HuH-7 (cell line): ENCODE measurements at places on chromosomes 11 and 22.

GRCh38 chr11:119493712-119494111 lies 70.7 kb upstream of the THY1 start:
- peak; percentile 34 for DNase-seq

DNA sequence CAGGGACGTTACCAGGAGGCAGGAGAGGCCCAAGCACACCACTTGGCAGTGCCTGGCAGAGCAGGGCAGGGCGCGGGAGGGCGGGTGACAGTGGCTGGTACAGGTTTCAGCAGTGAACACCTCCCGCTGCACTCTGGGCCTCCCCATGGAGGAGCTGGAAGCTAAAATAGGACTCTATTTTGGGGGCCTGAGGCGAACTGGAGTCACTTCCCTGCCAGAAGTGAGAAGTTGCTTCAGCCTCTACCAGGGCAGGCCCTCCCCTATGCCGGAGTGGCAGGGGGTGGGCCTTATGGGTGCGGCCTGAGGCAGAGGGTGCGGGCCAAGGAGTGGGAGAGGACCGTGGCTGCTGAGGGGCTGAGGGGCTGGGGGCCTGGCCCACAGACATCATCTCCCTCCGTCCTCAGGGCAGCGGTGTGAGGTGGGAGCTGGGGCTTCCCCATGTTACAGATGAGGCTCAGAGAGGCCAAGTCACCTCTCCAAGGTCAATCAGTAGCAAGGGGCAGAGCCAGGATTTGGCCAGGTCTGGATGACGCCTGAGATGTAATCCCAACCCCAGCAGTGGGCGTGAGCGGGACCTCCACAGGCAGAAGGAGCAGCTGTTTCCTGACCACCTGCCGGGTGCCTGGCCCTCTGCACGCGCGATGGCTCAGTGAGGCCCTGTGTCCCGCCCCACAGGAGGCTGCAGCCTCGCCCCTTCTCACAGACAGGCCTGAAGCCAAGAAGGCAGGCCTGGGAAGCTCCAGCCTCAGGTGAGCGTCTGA lies 39.3 kb downstream of the KCNJ4 start:
- no peak for DNase-seq

GRCh38 chr22:34414467-34415440 lies 494.5 kb upstream of the LARGE1 start:
- peak; percentile 64 for DNase-seq

DNA sequence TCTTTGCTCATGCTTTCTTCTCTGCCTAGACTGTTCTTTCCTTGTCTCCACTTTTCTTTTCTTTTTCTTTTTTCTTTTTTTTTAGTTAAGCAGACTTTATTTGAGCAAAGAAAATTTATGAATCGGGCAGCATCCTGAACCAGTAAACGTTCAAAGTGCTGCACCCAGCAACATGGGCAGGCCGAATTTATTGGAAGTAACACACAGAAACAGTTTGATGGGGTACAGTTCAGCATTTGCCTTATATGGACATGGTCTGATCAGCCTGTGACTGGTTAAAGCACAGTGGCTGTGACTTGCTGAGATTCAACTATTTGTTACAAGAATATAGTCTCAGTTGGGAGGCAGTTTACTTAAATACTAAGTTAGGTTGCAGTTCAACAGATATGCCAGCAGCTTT lies 16.0 kb downstream of the CD3E start:
- DNase-seq: no peak

DNA sequence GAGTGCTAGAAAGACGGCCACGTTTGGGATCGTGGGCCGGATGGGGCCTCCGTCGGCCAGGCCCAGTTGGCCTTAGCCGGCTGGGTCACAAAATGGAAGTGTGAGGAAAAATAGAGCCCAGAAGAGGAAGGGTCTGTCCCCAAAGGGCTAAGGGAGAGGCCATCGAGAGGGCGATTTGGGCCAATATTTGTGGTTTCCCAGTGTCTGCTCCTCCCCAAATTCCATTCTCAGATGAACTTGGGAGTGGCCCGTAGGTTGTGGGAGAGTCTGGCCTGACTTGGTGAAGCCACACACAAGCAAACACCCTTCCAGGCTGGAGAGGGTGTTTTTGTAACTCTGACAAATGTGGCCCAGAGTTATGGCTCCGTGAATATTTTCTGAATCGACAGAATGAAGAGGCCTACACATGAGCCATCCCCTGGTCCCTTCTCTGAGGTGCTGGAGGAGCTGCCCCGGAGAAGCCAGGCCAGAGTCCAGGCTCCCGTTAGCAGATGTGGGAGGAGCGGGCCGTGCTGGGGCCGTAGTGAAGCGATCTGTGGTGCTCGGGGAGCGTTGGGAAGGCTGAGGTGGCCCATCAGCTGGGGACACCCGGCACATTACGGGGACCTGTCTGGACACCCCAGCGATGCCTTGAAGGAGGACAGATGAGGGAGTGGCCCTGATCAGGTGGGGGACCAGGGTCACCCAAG lies 73.5 kb upstream of the PPARA start:
- no peak for DNase-seq

DNA sequence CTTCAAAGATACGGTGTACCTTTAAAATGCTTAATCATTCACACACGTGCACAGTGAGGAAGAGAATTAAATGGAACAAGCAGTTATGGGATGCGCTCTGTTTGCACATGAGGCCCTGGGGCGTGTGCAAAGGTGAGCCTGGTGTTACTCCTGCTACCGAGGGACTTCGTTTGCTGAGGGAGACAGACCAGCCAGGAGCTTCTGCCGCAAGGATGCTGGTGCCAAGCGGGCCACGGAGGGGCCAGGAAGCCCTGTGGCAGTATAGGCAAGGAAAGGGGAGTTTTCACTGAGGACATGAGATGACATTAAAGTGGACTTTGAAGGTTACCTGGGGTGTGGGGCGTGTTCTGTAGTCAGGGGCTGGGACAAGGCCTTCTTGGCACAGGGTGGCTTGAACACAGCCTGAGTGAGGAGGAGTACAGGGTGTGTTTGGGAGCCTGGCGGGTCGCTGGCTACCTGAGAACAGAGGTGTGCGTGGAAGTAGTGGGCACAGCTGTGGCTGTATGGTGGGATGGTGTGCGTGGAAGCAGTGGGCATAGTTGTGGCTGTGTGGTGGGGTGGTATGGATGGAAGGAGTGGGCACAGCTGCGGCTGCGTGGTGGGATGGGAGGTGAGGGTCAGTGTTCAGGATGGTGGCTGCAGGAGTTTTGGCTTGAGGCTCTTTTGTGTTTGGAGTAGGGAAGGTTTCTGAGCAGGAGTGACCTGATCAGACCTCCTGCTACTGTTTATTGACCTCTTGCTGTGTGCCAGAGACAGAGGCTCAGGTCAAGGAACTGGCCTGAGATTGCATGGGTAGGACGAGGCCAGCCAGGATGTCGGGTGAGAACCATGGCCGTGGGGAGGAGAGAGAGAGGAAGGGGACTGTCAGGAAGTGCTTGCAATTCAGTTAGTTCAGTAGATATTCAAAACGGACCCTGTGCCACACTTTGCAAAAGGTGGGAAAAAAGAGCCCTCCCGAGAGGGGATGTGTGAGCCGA lies 13.7 kb downstream of the TBC1D22A start:
- no peak for DNase-seq

DNA sequence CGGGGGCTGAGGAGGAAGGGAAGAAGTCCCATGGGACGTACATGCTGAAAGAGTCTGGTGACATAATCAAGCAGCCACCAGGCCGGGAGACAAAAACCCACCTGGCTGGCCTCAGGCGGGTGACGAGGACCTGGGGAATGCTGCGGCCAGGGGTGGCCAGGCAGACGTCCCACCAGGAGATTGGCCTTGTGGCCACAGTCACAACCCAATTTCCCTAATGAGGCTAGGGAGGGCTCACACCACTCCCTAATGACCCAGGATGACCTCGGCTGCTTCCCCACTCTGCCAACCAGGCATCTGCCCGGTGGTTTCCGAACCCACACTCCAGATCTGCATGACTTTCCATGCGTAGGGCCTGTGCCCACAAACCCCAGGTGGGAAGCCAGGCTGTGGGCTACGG lies 66.9 kb downstream of the SCUBE1 start:
- DNase-seq: no peak

DNA sequence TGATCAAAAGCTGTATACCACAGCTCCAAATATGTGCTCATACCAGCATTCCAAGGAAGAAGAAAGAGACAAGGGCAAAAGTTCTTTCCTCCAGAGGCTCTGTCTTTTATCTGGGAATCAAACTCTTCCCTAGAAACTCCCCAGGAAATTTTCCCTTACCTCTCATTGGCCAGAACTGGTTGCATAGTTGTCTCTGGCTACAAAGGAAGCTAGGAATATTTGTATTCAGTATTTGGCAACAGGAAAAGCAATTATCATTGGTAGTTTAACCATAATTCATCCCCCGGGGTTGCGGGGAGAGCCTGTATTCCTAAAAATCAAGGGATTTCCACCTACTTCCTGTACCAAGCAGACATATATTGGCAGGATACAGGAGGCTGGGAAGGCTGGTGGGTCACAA lies 10.5 kb upstream of the ZFTA start:
- DNase-seq: no peak
